NCI-H2227 treated with DMSO at 0.1 percent for 48 hours (cell line): ENCODE measurements at places on chromosomes 5 and 9.
A peak's percentile ranks its signal among the peaks of the same experiment; 100 is the strongest.

- peak; percentile 84 for DNase-seq
Observed at GRCh38 chr5:43038496-43038989, 1.6 kb downstream of the ANXA2R start.

GRCh38 chr9:117546894-117547678 lies 132.2 kb upstream of the ASTN2 start:
- DNase-seq, result peak; percentile 47

DNA sequence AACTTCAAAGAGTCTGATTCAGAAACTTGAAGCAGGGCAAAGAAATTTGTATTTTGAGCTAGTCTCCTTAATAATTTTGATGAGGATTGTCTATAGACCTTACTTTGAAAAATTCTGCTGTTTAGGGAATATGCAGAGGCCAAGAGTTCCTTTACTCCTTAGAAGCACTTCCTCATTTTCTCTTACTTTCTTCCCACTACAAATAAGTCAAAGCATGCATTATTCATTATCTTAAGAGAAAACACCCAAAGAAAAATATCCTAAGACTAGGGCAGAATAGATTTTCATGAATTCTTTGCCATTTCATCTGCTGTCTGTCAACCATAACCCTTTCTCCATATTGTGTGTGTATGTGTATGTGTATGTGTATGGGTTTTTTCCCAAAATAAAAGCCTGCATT lies 307.9 kb downstream of the KCTD16 start:
- no peak for DNase-seq

- no peak for DNase-seq
Observed at GRCh38 chr5:142166754-142167153, 58.2 kb downstream of the NDFIP1 start.

DNA sequence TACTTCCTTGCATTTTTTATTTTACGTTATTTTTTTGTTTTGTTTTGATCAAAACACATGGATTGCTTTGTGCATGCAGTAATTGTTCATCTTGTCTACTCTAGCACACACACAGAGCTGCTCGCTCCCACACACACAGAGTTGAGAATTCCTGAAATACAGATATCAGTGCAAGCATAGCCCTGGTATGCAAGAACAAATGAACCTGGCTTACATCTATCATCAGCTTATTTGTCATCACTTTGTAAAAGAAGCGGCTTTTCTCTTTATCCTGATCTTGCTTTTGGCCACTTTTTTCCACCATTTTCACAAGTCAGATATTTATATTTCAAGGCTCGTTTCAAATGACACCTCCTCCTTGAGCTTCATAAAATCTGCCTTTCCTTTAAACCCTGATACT lies 1435.7 kb downstream of the MAT2B start:
- DNase-seq, result no peak

- no peak for DNase-seq
Observed at GRCh38 chr9:97908705-97909104, 13.6 kb downstream of the TRMO start.

DNA sequence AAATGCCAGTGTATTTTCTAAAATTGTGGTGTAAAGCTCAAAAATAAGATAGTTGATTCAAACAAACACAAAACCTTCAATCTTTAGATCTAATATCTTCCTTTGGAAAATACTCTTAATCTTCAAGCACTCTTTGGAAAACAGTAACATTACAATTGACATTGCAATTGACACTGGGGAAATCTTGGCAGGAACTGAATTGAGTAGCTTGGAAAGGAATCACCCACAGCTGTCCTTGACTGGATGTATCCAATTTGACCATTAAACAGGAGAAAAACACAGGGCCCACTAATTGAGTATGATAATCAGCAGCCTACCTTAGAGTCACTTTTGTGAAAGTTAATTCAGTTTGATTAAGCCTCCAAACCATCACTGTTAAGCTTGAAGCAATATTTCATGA lies 776.7 kb downstream of the DTWD2 start:
- DNase-seq, result no peak

DNA sequence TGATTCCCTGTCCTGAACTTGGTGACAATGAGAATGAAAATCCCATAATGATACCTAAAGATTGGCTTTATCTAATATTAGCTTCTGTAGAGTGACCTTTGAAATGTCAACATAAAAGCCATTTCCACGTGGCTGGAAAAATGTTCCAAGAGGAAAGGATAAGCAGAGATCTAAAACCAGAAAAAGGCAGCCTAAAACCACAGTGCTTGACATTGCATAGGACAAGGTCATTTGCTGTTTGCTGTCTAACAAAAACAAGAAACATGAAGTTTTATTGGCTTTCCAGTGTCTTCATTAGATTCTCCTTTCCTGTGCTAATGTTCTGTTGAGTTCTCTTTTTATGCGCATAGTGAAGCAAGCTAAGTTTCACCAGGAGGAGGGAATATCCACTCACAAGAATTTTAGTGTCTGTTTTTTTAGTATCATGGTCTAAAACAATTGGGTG lies 44.6 kb downstream of the CPEB4 start:
- no peak for DNase-seq

DNA sequence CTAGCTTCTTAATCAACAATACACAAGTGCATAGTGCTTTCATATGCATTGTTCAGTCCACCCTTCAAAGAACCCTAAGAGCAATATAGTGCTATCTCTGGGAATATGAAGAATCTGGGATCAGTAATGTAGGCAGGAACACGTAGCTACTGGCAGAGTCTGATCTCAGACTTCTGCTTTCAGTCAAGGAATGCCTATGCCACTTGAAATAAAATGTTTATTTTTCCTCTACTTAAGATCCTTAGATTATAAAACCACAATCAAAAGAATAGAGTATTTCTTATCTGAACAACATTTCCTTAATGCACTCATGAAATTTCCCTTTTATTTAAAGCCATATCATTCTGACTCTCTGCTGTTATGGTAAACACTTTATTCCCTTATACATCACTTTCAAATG lies 1407.8 kb upstream of the C9orf72 start:
- DNase-seq, result no peak

- no peak for DNase-seq
Observed at GRCh38 chr5:103941596-103941995, 379.0 kb upstream of the NUDT12 start.

DNA sequence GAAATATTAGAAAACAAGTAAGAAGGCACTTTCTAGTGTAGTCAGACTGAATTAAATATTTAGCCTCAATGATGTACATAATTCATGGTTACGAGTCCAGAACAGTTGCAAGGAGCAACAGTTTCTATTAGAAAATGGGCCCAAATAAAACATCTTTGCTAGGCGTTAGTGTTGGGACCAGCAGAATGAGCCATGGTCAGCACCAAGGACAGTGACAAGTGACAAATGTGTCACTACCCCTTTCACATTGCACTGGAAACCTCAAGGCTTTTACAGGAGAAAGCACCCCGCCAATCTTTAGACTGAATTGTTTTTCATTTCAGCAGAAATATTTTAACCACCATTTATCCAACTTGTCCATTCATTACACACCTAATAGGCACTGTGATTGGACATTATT lies 301.3 kb upstream of the ADCY2 start:
- DNase-seq, result no peak

- DNase-seq, result no peak
Observed at GRCh38 chr5:98791001-98791519, 17.6 kb downstream of the RGMB start.

DNA sequence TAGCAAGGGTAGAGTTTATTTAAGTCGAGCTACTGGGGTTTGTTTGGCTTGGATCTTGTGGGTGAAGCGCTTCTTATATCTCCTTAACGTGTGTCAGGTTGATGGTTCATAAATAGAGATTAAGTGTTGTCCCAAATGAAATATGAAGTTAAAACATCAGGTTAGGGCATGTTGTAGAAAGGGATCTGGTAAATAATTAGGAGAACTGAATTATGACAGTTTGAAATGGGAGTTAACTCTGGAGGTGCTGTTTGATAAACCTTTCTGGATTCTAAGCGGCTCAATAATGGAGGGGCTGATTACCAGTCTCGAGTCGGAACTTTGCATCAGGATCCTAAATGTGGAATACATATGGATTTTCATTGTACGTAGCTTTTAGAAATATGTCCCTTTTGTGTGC lies 717.0 kb upstream of the WWC1 start:
- DNase-seq, result no peak

- no peak for DNase-seq
Observed at GRCh38 chr5:75053304-75054133, 1.2 kb upstream of the GCNT4 start.

DNA sequence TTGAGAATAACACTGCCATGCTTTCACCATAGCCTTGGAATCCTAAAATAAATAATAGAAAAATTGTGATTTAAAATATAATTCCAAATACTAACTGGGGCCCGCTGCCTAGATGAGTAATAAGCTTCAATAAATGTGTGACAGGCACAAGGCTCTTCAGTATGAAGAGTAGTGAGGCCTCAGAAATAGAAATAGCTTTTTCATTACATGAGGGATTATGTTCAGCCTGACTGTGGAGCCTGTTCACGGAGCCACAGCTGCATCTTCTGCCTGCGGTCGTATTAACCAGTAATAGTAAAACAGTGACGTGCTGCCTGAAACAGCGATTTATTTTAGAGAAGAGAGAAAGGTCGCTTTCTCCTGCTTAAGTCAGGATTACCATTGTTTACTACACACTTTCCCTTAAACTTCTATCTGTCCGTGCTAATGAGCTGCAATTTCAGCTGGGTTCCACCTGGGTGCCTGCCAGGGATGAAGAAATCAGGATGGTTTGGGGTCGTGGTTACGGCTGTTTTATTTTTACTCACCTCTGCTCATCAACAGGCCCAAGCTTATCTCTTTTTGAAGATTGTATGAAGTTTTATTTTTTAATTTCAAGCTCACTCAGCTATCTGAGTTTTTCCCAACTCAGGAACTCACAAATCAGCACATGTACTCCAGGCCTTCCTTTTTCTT lies 284.9 kb upstream of the WWC1 start:
- DNase-seq, result no peak

DNA sequence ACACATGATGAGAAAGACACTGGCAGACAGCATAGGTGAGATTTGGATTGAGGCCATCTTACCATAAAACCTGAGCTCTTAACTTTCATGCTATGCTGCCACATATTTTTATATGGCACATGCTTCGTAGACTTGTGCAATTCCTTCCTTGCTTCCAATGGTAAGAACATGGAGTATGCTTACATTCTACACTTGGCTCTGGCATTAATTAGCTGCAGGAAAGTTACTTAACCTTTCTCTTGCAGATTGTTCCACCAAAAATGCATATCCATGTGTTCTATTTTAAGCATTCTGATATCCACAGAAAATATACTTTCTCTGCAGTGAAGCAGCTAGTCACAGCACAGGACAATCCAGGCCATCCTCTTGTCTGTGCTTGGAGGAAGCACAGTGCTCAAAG lies 119.4 kb downstream of the MPDZ start:
- DNase-seq, result no peak
